ENCODE measurements at places on chromosomes 1 and 21.

GRCh38 chr1:75615613-75616435, 4.9 kb upstream of the SLC44A5 start:
- peak; percentile 46 for DNase-seq

DNA sequence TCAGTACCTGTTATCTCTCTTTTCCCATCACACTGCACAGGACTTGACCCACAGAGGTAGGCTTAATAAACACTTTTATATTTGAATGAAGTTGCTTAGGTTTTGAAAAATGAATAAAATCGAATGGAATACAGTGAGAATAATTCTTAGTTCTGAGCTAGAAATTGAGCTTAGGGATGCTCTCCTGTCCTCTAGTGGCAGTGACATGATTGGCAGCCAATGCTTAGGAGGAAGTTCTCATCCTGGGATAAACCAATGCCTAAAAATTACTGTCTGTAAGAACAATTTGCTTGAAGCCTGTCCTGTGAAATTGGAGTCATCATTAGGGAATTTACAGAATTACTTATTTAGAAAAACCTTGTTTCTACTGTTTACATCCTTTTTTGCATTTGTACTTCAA, 21.3 kb upstream of the CYP4X1 start:
- DNase-seq: peak; percentile 28

DNA sequence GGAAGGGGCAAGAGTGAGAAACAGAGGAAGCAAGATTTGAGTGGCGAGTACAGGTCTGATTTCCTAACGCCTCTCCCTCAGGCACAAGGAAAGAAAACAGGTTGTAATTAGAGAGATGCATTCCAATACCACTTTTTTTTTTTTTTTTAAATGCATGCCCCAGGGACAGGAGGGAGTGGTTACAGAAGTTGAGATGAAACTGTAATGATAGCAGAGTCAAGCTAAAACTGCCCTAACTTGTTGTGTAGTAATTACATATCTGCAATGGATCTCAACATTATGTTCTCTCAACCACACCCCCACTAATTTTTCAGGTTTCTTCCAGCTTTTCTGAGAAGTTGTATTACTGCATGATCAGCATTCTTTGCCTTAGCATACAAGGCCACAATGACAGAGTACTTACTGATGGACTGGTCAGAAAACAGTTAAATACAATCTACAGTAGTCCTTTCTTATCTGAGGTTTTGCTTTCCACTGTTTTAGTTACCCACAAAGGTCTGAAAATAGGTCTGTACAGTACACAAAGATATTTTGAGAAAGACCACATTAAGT, 5.5 kb downstream of the ETV3 start:
- DNase-seq: no peak

GRCh38 chr21:36381841-36382589, 3.2 kb upstream of the CHAF1B start:
- DNase-seq: no peak

DNA sequence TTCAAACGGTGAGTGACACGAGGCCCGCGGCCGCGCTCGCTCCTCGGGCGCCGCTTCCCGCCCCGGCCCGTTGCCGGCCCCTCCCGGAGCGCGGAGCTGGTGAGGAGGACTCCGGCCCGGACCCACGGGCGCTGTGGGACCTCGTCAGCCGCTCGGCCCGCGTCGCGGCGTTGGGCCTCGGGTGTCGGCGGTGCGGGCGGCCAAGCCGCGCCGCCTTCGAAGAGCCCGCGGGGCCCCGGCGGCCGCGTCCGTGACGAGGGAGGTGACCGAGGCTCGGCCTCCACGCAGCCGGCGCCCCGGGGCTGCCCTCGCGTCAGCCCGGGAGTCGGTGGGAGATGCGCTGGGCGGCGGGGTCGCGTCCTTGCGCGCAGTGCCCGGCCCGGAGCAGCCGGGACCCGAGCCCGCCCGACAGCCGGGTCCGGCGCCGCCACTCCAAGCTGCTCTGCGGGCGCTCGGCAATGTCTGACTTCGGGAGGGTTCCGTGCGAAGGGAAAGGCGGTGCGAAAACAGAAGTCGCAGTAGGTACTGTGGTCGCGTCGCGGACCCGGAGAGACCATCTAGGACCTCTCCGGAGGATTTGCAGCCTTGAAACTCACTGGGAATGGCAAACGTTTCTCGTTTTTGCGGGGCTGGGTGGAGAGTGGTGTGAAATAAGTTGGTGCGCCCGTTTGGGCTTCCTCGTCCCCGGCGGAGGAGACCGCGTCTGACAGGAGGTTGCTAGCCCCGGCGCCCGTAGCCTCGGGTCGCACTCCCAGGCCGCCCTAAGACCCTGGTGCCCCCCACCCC, 829 bp downstream of the SPEN start:
- DNase-seq: no peak
